Ovary (tissue), 10 donors: ENCODE measurements at places on chromosomes 4 and X. TPM values are rescaled to one million over a fixed set of nuclear protein-coding genes. Genes with fewer than 3 reads are reported as not detected.

GRCh38 chrX:25003066-25003849, 12.5 kb downstream of the ARX start:
- H3K4me3 ChIP-seq, result peak overlapping the region; percentile 28
- peak overlapping the region; percentile 93 for H3K27ac ChIP-seq
- no peaks in the 10 kb centered on the region for H3K4me1 ChIP-seq
- no peaks in the 10 kb centered on the region for H3K27me3 ChIP-seq
- H3K36me3 ChIP-seq, result no peaks in the 10 kb centered on the region

DNA sequence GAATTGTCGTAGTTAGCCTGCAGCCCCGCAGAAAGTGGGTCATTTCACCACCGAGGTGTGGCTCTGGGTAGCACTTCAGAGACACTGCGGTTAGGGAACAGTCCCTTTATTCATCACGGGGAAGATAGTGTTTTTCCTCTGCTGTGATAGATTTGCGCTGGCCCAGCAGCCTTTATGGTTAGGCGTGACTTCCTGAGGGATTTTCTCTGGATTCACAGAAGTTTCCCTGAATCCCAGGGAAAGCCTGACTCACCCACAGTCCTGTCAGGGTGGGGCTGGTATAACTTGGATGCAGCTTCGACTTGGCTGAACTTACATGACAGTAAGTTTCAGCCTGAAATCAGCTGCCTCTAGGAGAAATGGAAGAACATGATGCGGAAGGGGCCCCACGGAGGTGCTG, 196.3 kb upstream of the HHIP start:
- H3K27me3 ChIP-seq, result no peaks in the 10 kb centered on the region
- H3K4me3 ChIP-seq, result no peak overlapping the region
- no peak for DNase-seq
- no peaks in the 10 kb centered on the region for H3K36me3 ChIP-seq
- H3K4me1 ChIP-seq, result no peaks in the 10 kb centered on the region

DNA sequence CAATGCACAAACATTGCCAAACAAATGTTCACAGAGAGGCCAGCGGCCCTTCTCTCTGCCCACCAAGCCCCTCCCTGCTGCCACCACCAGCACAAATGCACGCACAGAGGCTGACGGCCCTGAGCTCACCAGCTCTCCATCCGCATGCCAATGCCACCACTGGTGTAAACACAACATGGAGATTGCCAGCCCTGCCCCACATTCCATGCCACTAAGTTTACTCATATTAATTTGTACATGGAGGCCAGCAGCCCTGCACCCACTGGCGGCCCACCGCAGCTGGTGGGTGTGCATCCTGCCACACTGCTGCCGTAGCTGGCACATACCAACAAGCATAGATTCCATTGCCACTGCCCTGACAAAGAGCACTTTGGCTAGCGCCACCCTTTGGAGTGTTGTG, 124.0 kb downstream of the CYLC1 start:
- H3K4me1 ChIP-seq, result no peaks in the 10 kb centered on the region
- no peak overlapping the region for H3K4me3 ChIP-seq
- H3K36me3 ChIP-seq, result no peaks in the 10 kb centered on the region
- H3K27ac ChIP-seq, result no peak overlapping the region
- no peaks in the 10 kb centered on the region for H3K27me3 ChIP-seq
- DNase-seq, result no peak

DNA sequence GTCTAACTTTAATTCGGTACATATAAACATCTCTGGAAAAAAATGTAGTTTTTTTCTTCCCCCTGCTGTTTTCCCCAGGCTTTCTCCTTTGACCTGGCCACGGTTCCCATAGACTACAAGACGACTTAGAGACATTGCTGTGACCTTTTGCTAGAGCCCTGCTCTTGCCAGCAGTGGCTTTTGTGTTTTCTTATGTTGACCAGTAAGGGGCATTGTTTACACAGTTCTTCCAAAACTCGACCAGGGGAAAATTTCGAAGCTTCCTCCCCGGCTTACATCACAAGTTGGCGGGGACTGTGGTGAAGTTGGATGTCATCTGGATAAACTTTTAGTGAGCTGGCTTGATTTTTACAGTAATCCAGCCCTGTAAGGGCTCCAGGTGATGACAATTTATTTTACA, 9.3 kb downstream of the CCDC160 start:
- H3K36me3 ChIP-seq, result no peaks in the 10 kb centered on the region
- H3K27ac ChIP-seq, result no peak overlapping the region
- H3K4me3 ChIP-seq, result no peak overlapping the region
- H3K4me1 ChIP-seq, result no peaks in the 10 kb centered on the region
- no peaks in the 10 kb centered on the region for H3K27me3 ChIP-seq
- no peak for DNase-seq

The SPANXN4 gene
- total RNA-seq, result not detected
